ENCODE measurements at places on chromosomes 1 and 21.

GRCh38 chr1:201531551-201532425 is 7.1 kb upstream of the NAV1 start:
- no peak for DNase-seq

- DNase-seq: no peak
Measured at GRCh38 chr1:100323419-100324106, 28.7 kb upstream of the CDC14A start.

GRCh38 chr1:206821493-206821892 is 43.9 kb upstream of the IL20 start:
- no peak for DNase-seq

DNA sequence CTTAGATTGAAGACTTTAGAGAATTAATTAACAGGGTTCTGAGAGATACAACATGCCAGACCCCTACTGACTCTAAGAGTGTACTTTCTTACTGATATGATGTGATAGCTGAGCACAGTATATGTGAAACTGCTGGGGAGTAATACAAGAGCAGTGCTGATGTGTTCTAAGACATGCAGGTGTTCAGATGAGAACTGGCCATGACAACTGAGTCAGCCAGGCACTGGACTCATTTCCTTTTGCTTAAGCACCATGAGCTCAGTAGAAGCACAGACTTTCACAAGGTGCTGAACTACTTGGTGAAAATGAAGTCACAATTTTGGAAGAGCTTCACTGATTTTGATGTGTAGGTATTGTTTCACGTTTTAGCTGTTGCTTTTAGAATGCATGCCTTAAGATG is 15.9 kb upstream of the POGZ start:
- DNase-seq: no peak

DNA sequence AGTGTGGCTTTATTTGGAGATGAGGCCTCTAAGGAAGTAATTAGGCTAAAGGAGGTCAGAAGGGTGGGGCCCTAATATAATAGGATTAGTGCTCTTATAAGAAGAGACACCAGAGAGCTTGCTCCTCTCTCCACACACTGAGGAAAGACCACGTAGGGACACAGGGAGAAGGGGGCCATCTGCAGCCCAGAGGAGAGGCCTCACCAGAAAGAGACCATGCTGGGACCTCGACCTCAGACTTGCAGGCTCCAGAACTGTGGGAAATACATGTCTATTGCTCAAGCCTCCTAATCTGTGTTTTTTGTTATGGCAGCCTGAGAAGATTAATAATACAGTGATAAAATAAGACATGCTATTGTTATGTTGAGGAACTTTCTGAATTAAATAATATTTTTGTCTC is 8.3 kb downstream of the RCAN1 start:
- no peak for DNase-seq

Data from inflammatory macrophage (primary cell).